ENCODE measurements at places on chromosomes 5 and 9.

GRCh38 chr5:39506211-39506610, 81.4 kb upstream of the DAB2 start:
- DNase-seq = no peak

GRCh38 chr5:174735498-174736330, 11.3 kb downstream of the MSX2 start:
- no peak for DNase-seq

- DNase-seq = no peak
Measured at GRCh38 chr9:70490478-70490877, 76.0 kb upstream of the KLF9 start.

- no peak for DNase-seq
Measured at GRCh38 chr5:79762929-79763328, 73.3 kb downstream of the CMYA5 start.

DNA sequence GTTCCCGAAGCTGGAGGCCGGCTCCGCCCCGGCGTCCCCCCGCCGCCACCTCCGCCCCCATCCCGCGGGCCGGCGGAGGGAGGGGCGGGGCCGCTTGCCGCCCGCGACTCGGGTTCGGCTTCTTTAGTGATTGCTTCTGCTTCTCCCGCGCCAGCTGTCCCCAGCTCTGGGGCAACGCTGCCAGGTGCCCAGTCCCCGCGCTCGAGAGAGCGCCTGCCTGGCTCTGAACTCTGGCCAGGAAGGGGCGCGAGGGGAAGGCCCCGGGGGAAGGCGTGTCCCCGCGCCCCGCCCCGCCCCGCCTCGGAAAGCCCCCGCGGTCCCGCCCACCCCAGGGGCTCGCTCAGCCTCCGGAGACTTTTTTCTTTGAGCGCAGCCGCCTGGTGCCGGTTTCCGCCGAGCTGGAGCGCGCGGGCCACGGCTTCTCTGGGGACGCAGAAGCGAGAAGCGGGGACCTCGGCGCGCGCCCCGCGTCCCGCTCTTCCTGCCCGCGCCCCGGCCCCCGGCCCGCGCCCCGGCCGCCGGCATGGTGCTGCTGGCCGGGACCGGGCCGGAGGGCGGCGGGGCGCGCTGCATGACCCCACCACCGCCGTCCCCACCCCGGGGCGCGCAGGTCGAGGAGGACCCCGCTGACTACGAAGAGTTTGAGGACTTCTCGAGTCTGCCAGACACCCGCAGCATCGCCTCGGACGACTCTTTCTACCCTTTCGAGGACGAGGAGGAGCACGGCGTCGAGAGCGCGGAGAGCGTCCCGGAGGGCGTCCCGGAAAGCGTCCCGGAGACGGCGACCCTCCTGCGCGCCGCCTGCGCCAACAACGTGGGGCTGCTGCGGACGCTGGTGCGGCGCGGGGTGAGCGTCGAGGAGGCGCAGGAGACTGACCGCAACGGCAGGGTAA, at the start of gene ANKRD33B:
Gene ANKRD33B, plus strand, starts transcription at position 126 of the 893 bp plus-strand sequence. Its CDS starts 398 bp downstream, at position 524.
- no peak for DNase-seq

GRCh38 chr5:7425830-7426229, 29.9 kb downstream of the ADCY2 start:
- no peak for DNase-seq

DNA sequence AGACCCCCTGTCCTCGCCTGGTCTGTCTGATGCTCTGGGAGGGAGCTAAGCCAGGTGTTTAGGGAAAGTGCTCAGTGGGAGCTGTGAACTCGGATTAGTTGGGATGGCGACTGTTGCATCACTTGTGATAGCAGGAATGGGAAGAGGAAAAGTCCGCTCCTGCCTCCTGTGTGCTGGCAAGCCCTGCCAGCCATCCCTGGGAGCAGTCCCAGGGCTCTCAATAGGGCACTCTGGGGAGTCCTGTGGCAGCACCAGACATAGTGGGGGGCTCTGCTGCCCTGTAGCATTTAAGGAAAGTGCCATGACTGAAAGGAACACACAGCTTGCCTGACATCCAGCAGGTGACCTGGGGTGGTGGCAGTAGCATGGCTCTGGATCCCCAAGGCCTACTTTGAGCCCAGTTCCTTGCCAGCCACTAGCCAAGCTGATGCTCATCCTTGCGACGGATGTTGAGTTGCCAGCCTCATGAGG, 81.5 kb downstream of the AMBP start:
- no peak for DNase-seq

Measured in iPS DF 19.7 (cell line).